ENCODE measurements at places on chromosomes 4 and X.

DNA sequence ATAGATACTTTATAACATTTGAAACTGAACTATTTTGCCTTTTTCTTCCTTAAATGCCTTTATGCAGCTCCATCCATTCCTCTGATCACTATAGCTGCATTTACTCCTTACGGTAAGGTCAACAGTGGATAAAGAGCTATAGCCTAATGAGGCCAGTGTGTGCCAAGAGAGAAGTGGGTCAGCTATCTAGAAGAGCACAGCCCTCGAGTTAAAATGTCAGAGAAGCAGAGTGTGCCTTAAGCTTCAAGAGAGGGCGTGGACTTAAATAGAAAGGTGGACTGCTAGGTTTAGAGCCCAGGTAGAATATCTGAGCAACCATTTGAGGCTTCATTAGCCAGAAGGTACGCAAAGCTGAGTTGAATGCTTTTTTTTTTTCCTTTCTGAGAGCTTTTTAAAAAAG lies 347.4 kb downstream of the BMPR1B start:
- no peak for DNase-seq

DNA sequence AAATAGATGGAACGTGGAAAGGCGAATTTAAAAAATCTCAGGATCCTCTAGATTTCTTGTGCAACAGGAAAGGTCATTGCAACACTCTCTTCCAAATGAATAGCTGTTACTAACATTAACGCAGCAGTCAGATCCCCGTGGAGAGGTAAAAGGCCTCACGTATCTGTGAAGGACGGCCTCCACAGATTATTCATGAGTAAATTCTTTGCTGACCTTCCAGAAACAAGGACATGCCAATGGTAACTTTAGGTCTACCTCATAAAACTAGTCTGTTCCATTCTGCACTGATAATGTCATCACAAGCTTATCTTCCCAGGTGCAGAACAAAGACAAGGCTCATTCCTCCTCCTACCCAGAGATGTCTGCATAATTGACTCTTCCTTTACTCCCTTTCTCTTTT lies 16.1 kb upstream of the REPS2 start:
- no peak for DNase-seq

- no peak for DNase-seq
These were observed 56.5 kb downstream of the FBXL5 start for GRCh38 chr4:15598644-15599043.

DNA sequence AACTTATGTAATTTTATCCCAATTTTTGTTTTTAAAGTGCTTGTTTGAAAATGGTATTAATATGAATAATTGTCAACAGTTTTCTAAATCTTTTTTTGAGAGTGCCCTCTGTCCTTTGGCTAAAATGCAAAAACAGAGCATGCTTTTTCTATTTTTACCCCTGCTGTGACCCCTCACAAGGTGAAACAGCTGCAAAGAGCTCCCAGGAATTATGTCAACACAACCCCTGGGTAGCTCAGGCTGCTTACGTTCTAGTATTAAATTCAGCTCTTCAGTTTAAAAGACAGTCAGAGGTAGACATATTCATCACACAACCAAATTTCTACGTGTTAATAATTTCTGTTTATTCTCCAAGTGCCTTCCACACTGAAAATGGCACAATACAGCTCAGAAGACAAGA lies 367.5 kb downstream of the PRDM5 start:
- DNase-seq = no peak

DNA sequence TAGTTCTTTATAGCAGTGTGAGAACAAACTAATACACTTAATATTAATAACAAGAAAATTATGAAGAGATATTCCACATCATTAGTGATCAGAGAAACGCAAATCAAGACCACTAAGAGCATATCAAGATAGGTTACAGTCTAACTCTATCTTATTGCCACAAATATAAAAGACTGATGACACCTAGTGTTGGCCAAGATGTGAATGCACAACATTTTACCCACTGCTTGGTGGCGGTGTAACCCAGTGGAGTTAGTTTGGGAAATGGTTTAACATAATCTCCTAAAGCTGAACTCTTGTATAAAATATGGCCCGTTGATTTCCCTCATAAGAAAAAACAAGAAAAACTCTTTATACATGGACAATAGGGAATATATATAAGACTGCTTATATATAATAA lies 92.4 kb downstream of the SLITRK2 start:
- DNase-seq = no peak

DNA sequence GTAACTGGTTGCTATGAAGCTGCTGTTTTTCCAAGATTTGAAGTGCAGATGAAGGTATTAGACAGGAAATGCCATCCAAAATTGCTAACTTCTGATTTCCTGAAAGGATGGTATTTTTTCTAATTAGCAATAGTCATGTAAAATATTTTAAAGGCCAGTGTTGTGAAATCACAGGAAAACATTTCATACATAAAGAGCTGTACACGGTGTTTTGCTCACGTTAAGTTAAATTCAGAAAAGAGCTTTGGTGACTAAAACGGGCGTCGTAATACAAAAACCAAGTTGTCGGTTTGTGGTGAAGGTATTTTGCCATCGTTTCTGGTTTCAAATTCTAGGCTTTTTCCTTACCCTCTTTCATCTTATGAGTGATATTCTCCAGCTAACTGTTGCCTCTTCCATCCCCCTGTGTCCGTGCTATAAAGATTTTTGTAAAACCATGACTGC lies 39.8 kb downstream of the AFF1 start:
- DNase-seq = no peak

GRCh38 chr4:99885687-99886086 lies 8.5 kb downstream of the LAMTOR3 start:
- DNase-seq = no peak

DNA sequence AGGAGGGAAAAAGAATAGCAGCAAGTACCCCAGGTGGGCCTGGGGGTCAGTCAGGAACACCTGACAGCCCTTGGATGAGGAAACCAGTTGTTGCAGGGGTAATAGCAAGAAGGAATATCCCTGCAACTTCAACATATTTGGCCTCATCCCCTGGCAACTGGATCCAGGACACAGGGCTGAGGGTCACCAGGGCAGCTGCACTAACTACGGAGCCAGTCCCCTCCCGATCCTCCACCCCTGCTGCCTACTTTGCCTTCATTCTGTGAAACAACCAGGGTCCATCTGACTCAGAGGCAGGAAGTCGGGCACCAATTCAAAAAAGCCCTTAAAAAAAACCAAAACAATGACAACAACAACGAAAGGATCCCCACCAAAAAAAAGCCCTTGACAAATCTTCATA lies 52.9 kb downstream of the FRMPD3 start:
- DNase-seq = no peak

DNA sequence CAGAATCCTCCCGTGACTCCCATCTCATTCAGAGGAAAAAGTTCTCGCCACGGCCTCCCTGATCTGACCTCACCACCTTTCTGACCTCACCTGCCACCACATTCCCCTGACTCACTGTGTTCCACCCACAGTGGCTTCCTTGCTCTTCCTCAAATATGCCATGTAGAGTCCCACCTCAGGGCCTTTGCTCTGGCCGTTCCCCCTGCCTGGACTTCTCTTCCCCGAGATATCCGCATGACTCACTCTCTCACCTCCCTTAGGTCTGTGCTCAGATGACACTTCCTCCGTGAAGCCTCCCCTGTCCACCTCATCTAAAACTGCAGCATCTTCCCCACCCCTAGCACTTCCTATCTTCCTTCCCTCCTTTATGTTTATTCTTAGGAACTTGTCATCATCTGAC lies 7.2 kb upstream of the TSPYL2 start:
- DNase-seq = no peak

GRCh38 chr4:47071901-47072341 lies 40.6 kb downstream of the GABRB1 start:
- DNase-seq = no peak

DNA sequence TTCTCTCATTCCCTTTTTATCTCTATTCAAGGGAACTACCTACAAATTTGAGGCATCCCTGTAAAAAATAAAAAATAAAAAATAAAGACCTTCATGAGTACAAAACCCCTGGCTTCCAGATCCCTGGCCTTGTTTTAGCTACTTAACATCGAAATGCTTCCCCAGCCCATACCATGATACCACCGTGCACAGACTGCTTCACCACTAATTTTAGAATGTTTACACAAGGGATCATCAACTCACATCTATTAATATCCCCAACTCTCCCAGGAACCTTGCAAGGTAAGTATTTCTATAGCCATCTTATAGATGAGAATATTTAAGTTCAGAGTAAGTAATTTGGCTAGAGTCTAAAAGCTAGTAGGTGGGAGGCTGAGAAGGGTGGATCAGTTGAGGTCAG lies 51.7 kb downstream of the UCHL1 start:
- no peak for DNase-seq

GRCh38 chrX:119607018-119607389 lies 780 bp upstream of the NKRF start:
- DNase-seq = no peak

DNA sequence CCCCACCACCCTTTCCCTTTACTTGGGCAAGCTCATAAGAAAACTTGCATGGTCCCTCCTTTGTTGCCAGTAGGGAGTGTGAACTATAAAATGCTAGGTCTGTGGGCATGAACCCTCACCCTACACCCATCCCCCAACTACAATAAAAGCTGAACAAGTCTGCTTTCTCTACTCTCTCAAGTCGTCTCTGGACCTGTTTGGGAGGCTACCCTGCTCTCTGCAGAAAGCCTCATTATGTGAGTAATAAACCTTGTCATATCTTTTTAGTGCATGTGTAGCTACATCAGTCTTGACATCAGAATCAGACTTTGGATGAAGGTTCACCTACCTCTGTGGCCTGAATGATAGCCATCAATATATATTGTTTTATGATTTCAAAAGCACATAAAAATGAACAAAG lies 155.4 kb upstream of the FAM241A start:
- DNase-seq = no peak

DNA sequence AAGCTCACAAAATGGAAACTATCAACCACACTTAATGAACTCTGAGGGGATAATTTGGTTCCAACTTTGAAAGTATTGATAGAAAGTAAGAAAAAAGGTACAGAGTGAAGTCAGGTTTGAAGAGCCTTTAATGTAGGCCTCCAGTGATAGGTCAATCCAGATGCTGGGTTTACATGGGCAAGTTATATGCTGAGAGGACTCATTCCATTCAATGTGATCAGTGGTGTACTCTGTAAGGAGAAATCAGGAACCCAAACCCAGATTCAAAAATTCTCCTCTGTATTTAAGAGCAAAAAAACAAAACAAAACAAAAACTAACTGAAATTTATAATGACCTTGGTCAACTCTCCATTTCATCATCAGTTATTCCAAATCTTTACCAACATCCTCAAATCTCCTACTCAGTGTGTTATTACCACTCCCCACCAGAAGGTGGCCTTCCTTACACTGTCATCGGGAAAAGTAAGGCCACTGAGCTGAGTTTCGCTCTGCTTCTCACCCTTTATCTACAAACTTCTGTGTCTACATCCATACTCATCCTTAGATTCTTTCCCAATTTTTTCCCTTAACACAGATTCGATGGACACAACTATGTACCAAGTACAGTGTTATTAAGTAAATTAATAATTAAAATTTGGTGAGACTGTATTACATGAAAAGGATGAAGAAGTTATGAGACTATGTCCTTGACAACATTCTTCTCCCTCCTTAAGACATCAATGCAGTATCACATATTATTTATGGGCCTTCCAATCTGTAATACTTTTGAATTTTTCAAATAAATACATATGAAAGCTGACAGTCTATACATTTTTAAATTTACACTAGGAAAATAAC lies 88.3 kb downstream of the ZAR1 start:
- peak; percentile 38 for DNase-seq

GRCh38 chr4:19522966-19523365 lies 728.7 kb upstream of the SLIT2 start:
- DNase-seq = no peak

- no peak for DNase-seq
These were observed at the start of gene TBC1D9 for GRCh38 chr4:140756319-140757231. TBC1D9 (minus strand) TSS chr4:140756385; CDS start chr4:140756045, 340 bp downstream.

DNA sequence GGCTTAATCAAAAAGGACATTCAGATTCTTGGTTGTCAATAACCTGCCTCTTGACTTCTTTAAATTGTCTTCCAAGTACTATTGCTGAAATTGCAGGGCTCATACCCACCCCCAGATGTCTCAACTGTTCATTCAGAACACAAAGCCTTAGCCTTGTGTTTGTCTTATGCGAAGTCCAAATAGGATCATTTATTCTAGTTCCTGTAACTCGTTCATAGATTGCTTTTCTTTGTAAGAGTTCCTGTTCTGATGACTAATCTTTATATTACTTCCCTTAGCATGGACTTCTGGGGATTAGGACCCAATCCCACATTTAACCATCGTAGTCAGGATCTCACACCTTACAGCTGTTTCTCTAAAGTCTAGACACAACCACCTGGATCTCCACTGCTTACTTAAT lies 226.0 kb downstream of the VEGFC start:
- DNase-seq = no peak

GRCh38 chrX:68238568-68238967 lies 194.7 kb downstream of the OPHN1 start:
- DNase-seq = no peak

- DNase-seq = no peak
These were observed 8.1 kb upstream of the SAP30 start for GRCh38 chr4:173362666-173363065.

DNA sequence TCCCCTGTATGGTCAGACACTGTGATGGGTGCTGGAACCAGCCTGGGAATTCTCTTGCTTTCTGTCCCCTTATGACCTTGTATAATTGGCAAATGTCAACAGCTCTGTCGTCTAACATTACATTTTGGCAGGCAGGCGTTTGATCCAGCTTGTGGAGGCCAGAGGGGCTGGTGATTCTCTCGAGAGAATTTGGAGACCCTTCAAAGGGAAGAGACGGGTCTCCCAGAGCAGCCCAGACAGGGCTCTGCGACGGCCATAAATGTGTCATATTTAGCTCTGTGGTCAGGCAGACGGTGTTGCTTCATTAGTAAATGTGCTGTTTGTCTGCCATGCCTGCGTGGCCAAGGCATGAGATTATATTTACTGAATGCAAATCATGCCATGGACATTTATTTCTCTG lies 68.7 kb downstream of the SORCS2 start:
- DNase-seq = no peak

GRCh38 chrX:101655534-101655933 lies 4.1 kb downstream of the ARMCX2 start:
- DNase-seq = no peak

DNA sequence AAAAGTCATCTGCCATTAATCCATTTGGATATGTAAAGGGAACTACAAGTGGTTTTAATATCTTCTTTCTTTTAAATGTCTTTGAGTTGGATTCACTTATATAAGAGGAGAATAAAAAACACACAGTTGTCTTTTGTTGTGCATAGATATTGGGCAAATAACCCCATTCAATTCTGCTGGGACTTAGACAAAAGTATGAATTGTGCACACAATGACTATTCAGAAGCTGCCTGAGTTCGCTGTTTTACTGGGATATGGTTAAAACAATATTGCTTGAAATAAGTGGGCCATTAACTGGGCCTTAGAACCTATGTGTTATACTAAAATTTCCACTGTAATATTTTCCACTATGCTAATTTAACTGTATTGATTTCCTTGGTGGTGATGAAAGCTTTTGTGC lies 71.7 kb downstream of the PCYT1B start:
- DNase-seq = no peak

GRCh38 chrX:20361890-20362262 lies 95.2 kb upstream of the RPS6KA3 start:
- no peak for DNase-seq
